ENCODE measurements at places on chromosomes 16 and 17.

- DNase-seq: no peak
These were observed 65.3 kb downstream of the RMI2 start for GRCh38 chr16:11410376-11411058.

DNA sequence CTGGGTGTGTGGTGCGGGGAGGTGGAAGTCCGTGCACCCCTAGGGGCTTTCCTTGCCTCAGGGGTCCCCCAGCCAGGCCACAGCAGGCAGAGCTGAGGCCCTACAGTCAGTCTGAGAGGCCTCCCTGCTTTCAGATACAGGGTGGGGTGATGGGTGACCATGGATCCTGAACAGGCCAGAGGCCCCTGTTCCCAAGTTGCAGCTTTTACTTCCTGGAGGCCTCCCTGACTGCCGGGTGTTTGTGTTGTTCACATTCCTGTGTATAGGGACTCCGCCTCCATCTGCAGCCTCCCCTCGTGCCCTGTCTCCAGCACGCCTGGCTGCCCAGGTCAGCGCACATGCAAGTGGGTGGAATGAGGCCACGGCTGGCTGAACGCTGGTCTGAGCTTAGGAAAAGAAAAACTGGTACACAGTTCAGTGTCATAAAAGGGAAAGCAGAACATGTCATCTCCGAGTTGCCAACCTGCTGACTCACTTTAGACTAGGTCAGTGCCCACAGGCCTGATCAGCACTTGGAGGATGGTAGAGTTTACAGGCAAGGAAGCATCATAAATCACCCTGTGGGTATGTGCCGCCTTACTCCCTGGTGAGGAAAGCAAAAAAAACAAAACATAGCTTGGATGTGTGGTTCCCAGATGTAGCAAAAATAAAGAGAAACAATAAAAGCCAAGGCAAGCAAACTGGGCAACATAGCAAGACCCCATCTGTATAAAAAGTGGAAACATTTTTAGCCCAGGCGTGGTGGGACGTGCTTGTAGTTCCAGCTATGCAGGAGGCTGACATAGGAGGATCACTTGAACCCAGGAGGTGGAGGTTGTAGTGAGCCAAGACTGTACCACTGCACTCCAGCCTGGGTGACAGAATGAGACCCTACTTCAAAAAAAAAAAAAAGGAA is 6.2 kb upstream of the SLC7A6 start:
- DNase-seq: no peak

- no peak for DNase-seq
These were observed 30.4 kb downstream of the PPM1D start for GRCh38 chr17:60630352-60630751.

- no peak for DNase-seq
These were observed 124.2 kb upstream of the SMURF2 start for GRCh38 chr17:64786337-64786736.

- DNase-seq: no peak
These were observed 627.8 kb downstream of the KCNJ2 start for GRCh38 chr17:70797166-70797565.

DNA sequence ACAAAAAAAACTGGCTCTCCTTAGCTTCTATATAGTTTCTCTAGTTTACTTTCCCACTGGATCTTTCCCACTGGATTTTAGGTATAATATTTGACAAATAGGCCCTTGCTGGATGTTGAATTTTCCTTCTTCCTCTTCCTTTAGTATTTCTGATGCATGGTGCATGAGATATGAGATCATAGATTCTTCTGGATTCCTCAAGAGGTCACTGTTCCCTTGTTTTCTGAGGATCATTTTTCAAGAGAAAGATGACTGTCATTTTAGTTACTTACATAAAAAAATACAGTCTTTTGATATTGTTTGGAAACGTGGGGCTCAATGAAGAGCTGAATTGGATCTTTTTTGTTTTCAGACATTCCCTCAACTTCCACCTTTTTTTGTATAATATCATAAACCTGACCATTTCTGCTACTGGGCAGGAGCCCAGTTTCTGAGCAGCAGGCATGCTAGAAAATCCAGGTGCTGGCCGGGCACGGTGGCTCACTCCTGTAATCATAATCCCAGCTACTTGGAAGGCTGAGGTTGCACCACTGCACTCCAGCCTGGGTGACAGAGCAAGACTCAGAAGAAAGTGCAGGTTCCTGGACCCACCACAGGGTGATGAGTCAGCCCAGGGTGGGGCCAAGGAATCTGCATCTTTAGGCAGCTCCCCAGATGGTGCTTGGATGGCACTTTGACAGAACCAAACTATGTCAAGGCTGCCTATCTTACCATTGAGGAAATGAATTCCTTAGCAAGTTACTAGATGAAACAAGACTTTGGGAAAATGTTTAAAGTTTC is 70.3 kb downstream of the SDR42E1 start:
- no peak for DNase-seq
